ENCODE measurements at places on chromosomes 2 and 18.
A peak's percentile ranks its signal among the peaks of the same experiment; 100 is the strongest.

- no peak for DNase-seq
Measured at GRCh38 chr2:167510071-167510759, 621.9 kb downstream of the XIRP2 start.

DNA sequence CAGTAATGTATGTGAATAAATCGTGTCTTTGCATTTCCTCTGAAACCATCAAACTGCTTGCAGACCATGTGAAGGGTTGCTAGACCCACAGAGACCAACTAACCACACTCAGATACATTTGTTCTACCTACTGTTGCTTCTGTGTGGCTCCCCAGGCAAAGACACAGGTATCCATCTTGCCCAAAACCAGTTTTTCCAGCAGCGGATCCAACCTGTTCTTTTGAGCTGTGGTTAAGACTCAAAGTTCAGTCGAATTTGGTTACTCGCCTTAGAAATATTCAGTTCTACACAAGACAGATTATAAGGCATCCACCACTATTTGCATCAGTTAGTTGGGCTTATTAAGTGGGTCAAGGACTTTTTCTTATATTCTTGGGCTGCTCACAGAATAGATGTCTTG lies 276.2 kb upstream of the EPHA4 start:
- DNase-seq: no peak

DNA sequence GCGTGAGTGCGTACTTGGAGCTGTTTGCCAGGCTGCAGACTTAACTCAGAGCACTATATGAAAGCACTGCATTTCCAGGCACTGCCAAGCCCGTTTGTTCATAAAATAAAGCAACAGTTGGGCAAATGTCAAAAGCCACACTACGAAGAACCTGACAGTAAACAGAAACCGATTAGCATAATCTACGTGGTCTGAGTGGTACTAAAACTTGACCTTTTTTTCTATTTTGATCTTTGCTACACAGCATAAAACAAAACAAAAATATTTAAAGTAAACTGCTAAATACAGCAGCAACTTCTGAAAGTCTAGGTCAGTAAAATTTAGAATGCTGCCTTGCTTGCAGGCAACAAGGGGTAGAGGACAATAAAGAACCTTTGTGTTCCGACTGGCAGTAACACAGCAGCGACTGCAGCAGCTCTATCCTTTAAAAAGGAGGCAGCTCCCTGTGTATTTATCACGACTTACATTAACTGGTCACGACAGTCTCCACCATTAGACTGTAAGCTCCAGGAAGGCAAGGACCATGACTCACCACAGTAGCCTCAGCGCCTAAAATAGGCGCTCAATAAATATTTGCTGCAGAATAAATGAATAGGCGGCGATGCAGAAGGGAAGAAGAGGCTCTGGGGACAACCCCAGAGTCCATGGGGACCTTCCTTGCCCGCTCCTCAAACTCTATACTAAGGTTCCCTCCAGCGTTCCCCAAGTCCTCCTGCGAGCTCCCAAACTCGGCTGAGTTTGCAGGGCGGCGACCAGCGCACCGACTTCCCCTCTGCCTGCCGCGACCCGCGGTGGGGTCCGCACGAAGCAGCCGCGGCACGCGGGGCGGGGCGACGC lies 902 bp downstream of the SS18 start:
- DNase-seq: peak; percentile 40

DNA sequence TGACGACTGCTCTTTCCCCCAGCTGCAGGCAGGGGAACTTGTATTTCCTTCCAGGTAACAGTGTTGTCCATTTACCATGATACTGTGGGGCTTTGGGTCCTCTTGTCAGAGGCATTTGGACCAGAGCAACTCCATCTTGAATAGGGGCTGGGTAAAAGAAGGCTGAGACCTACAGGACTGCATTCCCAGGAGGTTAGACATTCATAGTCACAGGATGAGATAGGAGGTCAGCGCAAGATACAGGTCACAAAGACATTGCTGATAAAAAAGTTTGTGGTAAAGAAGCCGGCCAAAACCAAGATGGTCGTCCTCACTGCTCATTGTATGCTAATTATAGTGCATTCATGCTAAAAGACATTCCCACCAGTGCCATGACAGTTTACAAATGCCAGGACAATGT lies 249.5 kb downstream of the SLC4A3 start:
- DNase-seq: no peak

GRCh38 chr2:201406077-201406662 lies 45.1 kb downstream of the TRAK2 start:
- peak; percentile 41 for DNase-seq

- no peak for DNase-seq
Measured at GRCh38 chr2:223542501-223542900, 59.7 kb downstream of the SCG2 start.

DNA sequence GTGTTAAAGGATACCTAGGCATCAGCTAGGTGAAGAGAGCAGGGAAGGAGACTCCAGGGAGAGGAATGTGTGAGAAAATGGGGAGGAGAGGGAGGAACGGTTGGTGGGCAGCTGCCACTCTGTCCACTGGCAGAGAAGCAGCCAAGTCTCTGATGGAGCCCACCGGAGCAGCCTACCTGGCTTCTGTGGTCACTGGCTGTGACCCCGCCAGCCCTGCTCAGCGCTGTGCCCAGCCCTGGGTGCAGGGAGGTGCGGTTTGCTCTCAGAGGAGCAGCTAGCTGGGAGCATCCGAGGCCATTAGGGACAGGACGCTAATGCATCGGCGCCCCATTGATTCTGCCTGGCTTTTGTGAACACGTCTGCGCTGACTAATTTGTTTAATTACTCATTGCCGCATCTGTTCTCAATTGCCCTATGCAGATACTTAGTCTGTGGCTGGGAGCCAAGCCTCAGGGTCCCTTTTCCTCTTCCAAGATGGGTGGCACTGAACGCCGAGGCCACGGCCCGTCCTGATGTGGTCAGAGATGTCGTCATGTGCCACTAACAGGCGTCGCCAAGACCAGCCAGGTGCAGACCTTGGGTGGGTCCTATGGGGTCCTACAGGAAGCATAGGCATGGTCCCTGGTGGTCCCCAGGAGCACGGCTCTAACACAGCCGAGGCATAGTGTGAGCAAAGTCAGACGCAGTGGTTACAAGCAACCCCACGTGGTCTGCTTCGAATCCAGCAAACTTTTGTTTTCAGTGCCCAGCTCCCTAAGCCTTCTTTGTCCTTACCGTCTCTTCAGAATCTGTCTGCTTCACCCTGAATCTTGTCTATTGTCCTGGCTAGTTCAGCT lies 82.0 kb downstream of the RRM2 start:
- DNase-seq: no peak

DNA sequence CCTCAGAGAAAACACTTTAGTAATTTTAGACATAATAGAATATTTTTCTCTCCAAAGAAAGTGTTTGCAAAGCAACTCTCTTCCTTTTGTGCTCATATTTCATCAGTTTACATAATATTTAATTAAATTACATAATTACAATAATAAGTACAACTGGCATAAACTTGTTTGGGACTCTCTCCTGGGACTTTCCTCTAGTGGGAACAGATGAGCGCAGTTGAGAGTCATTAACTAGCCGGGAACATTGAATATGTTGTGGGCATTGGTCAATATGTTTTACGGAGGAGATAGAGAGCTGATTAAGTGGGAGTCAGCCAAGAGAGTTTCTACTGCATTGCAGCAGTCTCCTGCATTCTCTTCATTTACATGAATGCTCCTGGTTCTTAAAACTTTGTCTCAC lies 607.7 kb downstream of the ARHGAP15 start:
- no peak for DNase-seq

DNA sequence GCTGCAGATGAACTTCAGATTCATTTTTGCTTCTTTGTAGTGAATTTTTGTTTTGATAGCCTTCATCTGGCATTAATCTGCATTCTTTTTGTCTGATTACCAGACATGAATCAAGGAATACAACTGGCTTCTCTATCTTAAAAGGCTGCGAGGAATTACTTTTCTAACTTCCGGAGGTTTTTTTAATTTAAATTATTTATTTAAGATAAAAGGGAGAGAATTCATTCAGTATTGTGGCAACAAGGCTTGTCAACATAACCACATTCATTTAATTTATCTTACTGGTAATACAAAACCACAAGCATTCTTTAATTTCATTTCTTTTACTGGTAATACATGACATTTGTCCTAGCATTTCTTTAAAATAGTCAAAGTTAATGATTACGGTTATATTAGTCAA lies 36.0 kb downstream of the CSRNP3 start:
- DNase-seq: no peak

DNA sequence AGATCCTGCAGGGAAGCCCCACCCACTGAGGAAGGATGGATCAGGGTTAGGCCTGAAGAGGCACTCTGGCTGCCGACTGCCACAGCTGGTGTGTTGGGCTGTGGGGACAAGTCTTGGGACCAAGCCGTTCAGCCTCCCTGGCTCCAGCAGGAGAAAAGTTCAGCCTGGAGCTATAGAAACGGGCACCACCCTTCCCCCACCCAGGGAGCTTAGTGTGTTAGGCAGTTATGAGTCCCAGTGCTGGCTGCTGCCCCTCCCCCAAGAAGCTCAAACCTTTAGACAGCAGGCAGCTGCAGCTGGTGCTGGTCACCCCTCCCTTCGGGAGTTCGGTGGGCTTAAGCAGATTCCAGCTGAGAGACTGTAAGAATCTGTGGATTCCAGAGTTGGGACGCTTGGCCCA lies 447.1 kb upstream of the HS6ST1 start:
- DNase-seq: no peak

GRCh38 chr2:1707771-1708418 lies 36.4 kb downstream of the PXDN start:
- DNase-seq: peak; percentile 99

- no peak for DNase-seq
Measured at GRCh38 chr2:238151628-238152235, 7.0 kb upstream of the ERFE start.

GRCh38 chr2:26733413-26733812 lies 30.7 kb upstream of the SLC35F6 start:
- no peak for DNase-seq

- DNase-seq: no peak
Measured at GRCh38 chr2:236844711-236845110, 241.0 kb upstream of the COPS8 start.

- DNase-seq: no peak
Measured at GRCh38 chr18:37210781-37211180, 354.8 kb downstream of the CELF4 start.

- DNase-seq: no peak
Measured at GRCh38 chr2:7132753-7133152, 215.5 kb downstream of the RNF144A start.

GRCh38 chr2:148048475-148049221 lies 27.8 kb downstream of the MBD5 start:
- DNase-seq: peak; percentile 47

DNA sequence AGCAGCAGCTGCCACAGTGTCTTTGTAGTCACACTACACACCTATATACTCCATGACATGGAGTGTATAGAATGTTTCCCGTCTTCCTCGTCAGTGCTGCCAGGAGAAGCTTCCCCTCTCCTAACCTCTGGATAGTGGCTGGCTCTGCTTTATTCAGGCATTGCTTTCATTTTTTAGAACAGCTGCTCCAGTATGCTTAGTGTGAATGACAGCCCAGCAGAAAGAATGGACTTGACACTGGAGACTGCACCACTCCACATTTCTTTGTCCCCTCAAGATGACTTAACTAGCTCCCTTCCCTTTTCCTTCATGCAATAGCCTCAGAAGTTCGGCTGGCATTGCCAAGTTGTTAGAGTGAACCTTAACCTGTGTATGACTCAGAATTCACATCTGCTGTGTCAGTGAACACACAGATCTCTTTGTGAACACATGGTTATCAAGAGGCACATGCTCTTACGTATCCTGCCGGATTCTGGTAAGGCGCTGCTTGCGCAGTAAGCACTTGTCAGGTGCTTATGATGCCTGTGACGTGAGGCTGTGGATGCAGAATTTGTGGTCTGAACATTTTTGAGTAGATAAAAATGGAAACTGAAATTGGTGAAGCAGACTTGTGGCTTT lies 73.9 kb downstream of the NEDD4L start:
- peak; percentile 94 for DNase-seq

DNA sequence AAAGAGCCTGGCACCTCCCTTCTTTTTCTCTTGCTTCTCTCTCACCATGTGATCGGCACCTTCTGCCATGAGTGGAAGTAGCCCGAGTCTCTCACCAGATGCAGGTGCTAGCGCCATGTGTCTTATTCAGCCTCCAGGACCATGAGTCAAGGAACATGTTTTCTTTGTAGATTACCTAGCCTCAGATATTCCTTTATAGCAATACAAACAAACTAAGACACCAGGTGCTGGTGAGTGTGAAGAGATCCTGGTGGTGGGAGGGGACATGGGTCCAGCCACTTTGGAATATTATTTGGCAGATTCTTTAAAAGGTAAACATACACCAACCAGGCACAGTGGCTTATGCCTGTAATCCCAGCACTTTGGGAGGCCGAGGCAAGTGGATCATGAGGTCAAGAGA lies 5.9 kb upstream of the USP40 start:
- DNase-seq: peak; percentile 16

GRCh38 chr2:21489080-21489479 lies 365.3 kb downstream of the TDRD15 start:
- DNase-seq: no peak

DNA sequence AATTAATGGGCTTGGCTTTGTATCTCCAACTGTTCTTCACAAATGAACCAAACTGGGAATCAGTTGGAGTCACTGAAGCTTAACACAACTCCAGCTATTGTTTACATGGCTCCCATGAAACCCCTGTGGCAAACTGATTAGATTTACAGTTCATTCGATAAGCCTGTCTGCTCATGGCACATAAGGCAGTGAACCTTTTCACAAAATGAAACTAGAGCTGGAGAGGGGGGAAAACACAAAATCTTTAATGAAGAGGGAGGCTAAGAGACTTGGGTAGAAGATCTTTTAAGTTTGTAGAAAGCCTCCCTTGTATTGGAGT lies 11.6 kb upstream of the ITGA6 start:
- DNase-seq: no peak

GRCh38 chr2:134141598-134142340 lies 112.1 kb upstream of the MGAT5 start:
- DNase-seq: no peak

- DNase-seq: no peak
Measured at GRCh38 chr2:55159037-55159651, 72.9 kb downstream of the CLHC1 start.

GRCh38 chr2:27863146-27863545 lies 27.0 kb downstream of the RBKS start:
- DNase-seq: no peak

GRCh38 chr2:48715956-48716355 lies 39.6 kb downstream of the LHCGR start:
- no peak for DNase-seq

Measured in mammary epithelial cell (primary cell).